ENCODE measurements at places on chromosomes 2 and 18.

DNA sequence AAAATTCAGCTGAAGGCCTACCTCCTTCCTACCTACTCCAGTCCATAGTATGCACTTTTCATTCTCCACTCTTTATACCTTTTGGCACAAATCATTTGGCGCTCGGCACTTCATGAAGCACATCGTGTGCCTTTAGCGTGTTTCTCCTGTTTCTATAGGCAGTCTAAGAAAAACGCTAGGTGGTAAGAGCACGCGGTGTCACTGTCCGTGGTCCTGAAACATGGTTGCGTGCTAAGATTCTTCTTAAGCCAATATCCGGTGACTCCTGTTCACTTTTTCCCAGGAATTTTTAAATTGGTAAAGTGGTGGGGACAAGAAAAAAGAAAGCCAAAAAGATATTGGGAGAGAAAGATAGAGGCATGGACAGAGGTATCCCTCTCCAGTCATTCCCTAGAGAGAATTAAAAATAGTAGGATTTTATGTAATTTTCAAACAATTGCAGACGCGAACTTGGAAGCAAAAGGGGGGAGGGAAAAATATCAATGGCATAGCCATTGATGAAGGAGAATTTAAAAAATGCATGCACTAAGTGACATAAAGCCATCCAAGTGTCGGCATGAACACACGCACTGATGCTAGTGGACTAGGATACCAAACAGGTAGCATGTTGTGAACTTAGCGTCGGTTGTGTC lies 1.4 kb upstream of the CTNNA2 start:
- no peak for DNase-seq

DNA sequence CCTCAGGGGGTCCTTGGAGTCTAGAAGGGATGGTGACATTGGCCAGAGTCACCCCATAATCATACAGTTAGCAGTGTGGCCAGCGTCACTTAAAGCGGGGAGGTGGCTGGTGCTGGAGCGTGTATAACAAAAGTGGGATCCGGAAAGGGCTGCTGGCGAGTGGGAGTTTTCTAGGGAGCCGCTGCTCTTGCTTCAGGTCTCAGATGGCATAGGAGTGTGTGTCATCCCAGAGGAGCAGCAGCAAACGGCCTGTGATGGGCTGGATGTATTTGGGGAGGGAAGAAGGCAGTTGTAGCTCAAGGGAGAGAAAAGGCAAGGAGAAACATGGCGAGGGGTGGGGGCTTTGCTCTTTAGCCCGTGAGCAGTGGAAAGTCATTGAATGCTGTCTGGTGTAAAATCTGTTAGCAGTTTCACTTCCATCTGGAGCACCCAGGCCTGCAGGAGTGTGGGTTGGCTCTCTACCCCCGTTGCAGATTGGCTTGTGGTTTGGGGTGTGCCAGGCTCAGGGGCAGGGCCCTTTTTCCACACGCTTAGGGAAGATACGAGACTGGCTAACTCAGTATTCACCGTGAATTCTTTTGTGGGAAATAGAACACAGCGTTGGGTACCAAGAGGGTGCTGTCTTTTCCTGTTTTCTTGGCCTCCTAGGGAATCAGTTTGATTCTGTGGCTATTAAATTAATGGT lies 120.5 kb downstream of the AGAP1 start:
- no peak for DNase-seq

GRCh38 chr2:129868151-129868550 lies 111.3 kb upstream of the RAB6C start:
- no peak for DNase-seq

DNA sequence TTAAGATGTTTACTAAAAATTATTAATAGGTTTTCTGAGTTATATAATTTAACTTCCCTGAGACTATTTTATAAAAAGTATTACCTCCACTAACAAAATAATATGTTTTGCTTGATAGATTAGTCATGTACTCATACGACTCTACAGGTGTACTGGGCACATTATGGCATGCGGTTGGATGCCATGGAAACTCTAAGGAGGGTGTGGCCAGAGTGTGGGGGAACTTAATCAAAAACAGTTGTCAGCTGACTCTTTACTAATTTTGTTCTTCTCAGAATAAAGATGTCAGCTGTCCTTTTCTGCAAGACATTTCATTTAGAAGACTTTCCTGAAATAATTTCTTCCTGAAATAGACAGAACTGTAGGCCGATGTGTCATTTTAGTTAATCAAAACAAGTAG lies 228.3 kb upstream of the SIX3 start:
- no peak for DNase-seq

DNA sequence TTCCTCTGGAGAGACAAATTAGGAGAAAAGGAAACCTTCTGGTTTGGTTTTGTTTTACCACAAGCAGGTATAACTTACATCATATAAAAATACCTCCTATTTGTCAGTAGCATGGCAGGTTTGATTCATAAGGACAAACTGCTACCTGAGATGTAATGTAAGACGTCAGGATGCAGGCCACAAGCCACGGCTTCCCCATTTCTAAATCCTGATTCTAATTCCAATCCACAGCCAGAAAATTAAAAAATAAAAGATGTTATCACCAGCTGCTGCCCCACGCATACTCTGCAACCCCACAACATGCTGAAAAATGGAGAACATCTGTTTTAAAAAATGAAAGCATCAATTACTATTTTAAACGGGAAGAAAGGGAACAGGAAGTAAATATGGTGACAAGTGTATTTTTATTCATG lies 197.6 kb downstream of the BCL11A start:
- DNase-seq = no peak

Measured in activated effector memory CD4-positive, alpha-beta T cell treated with Interleukin-2 at 50 U/mL for 16 hours (primary cell).